ENCODE measurements at places on chromosomes 3 and 15.

DNA sequence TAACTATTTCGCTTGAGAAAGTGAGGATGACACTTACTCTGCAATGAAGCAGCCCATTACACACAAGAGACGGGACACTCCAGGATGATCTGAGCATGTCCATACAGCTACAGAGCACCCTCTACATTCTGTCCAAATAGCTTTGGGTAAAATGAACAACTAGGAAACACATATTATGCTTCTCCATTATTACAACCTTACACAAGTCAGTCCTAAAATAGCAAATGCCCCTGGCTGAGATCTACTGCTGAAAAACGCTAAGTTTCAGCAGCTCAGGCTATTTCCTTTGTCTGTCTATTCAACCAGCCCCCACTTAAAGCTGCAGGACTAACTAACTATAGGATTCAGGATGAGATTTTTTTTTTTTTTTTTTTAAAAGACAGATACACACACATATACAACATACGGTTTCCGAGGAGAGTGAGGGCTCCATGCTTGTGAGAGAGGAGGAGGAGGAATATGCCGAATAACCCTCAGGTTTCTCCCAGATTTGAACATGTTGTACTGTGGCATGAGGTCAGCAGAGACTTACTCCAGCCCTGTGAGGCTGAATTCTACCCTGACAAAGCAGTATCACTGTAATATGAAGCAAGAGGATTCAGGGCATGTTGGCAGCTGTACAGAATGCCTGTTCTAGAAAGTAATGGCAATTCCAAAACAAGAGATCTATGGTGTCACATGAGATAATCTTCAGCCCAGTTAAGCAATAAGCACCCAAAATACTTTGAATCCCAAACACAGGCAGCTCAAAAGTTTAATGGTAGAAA lies 117.3 kb upstream of the PLXND1 start:
- no peak for DNase-seq

DNA sequence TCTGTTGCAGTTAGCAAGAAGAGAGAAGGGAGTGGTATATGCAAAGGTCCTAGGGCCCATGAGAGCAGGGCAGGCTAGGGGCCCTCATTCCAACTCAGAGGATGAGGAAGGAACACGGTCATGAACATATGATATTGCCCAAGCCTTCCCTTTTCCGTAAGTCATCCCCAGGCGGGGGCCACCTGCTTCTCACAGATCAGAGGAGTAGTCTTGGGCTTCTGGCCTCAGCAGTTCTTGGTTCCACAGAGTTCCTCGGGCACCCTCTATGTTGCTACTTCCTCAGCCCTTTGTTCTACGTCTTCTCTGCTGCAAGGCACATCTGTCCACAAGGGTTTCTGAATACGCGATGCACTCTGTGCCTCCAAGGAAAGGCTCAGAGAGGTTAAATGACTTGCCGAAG lies 25.3 kb downstream of the EPHB3 start:
- DNase-seq = no peak

- no peak for DNase-seq
Observed at GRCh38 chr15:89018207-89018606, 70.0 kb upstream of the ABHD2 start.

- DNase-seq = peak; percentile 60
Observed at GRCh38 chr3:56980798-56981390, 79.6 kb upstream of the SPATA12 start.

DNA sequence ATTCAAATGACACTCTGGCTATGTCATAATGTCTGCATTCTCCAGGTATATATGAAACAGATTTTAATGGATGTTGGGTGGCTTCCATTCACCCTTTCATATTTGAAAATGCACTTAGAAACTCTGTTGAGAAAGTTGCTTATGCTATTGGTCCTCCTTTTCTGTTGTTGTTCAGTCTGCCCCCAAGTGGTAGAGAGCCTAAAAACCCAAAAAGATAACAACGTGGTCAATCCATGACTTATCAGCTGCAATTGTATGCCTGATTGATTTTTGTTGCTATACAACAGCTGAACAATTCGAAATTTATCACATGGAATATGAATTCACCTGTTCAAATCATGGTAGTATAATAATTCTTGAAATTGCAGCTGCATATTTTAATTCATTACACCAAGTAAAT lies 279.8 kb downstream of the ROBO2 start:
- DNase-seq = no peak

DNA sequence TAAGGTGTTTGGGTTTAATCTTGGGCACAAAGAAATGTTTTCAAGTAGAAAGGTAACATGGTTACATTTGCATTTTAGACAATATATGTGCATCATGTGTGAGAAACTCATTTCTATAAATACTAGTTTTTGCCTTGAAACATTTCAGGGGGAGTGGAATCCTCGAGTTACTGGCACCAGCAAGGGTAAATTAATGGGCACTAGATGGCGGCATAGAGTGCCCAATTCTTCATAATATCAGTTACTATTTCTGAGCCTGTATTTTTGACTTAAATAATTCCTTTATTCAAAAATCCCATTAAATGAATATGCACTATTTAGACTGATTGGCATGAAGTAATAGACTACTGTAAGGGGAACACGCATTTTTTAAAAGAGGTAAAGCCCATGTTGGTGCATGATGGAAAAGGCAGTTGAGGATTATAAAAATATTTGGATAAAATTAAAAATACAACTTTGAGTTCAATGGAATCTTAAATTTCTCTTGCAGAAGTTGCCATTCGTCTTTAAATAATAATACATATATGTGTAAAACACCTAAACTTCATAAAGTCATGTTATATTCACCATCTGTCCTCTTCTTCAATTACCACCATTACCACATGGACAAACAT lies 106.3 kb downstream of the ZBTB20 start:
- peak; percentile 47 for DNase-seq
